ENCODE measurements at places on chromosomes 3 and 15.
A peak's percentile ranks its signal among the peaks of the same experiment; 100 is the strongest.

GRCh38 chr3:123392871-123393620 is 55.8 kb downstream of the ADCY5 start:
- DNase-seq = no peak

- no peak for DNase-seq
Observed at GRCh38 chr3:107211608-107212007, 165.6 kb upstream of the CCDC54 start.

DNA sequence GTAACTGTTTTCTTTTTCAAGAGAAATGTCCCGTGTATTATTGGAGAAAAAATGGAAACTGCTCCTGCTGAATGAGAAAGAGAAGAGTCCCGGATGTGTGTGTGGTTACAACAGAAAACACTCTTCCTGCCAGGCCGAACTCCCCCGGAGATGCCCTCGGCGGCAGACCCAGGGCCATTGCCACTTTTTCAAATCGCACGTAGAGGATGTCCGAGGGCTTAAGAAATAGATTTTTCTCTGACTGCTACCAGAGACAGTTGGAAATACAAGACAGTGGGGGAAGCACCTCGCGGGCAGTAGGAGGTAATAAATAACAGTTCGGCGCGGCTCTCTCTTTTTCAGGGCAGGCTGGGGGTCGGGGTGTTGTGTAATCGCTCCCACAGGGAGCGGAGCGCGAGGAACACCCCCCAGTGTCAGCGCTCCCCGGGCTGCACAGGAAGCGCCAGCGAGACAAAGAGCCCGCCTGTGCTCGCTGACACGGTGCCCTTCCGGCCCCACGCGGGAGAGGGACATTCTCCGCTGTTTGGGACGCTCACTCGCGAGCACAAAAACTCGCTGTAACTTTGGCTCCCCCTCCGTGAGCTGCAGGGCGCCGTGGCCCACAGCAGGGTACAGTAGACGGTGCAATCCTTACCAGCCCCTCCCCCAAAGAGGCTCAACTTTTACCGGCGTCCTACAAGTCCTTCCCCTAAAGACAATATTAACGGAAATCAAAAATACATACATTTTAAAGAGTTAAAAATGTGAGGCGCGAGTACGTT is 1.1 kb downstream of the VGLL4 start:
- peak; percentile 83 for DNase-seq

GRCh38 chr3:46905661-46906451 is 28.3 kb downstream of the PTH1R start:
- DNase-seq = no peak

- DNase-seq = no peak
Observed at GRCh38 chr3:19213603-19214220, 65.4 kb downstream of the KCNH8 start.

GRCh38 chr3:185584686-185585085 is 1.4 kb upstream of the SENP2 start:
- no peak for DNase-seq

DNA sequence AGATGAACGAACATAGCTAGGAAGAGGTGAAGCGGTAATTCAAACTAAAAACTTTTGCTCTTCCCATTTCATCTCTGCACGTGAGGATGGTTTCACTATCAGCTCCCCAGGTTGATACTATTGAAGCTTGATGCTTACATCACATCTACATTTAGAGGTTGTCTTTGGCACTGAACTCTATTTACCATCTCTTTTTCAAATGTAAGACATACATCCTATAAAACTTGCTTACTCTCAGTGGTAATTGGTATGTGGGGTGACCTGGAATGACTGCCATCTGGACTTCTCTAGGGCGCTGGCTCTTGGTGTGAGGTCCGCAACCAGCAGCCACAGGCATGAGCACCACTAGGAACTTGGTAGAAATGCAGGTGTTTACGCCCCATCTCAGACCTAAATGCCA is 118.1 kb downstream of the AKAP13 start:
- DNase-seq = no peak

DNA sequence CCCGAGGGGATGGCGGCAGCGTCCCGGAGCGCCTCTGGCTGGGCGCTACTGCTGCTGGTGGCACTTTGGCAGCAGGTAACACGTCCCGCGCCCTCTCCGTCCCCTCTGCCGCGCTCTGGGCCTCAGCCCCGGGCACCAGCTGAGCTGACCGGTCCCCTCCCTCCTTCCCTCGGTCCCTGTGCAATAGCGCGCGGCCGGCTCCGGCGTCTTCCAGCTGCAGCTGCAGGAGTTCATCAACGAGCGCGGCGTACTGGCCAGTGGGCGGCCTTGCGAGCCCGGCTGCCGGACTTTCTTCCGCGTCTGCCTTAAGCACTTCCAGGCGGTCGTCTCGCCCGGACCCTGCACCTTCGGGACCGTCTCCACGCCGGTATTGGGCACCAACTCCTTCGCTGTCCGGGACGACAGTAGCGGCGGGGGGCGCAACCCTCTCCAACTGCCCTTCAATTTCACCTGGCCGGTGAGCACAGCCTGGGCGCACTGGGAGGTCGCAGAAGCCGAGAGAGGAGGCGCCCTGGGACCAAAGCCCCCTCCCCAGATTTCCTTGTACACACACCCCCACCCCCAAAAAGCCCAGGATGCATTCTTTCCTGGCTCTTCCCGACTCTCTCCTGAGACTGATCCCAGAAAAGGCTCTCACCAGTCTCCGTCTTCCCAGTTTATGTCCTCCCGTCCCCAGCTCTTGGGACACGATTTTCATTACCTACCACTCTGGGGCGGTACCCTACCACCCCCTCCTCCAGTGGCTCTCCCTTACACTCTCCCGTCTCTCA is 705 bp downstream of the DLL4 start:
- no peak for DNase-seq

DNA sequence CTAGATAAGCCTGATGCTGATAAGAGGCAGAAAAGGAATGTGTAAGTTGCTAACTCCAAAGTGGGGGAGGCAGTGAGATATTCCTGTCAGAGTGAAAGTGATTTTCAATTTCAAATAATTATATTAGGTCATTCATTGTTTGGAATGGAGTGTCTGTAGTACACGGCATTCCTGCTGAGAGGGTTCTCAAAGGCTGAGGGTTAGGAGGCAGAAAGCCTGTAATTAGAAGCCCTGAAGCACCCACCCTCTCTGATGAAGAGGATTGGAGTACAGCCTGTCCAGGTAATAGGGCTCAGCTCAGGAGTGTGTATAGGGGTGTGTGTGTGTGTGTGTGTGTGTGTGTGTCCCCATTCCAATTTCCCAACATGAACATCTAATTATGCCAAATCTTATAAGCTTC is 486.8 kb downstream of the MAGI1 start:
- DNase-seq = no peak

DNA sequence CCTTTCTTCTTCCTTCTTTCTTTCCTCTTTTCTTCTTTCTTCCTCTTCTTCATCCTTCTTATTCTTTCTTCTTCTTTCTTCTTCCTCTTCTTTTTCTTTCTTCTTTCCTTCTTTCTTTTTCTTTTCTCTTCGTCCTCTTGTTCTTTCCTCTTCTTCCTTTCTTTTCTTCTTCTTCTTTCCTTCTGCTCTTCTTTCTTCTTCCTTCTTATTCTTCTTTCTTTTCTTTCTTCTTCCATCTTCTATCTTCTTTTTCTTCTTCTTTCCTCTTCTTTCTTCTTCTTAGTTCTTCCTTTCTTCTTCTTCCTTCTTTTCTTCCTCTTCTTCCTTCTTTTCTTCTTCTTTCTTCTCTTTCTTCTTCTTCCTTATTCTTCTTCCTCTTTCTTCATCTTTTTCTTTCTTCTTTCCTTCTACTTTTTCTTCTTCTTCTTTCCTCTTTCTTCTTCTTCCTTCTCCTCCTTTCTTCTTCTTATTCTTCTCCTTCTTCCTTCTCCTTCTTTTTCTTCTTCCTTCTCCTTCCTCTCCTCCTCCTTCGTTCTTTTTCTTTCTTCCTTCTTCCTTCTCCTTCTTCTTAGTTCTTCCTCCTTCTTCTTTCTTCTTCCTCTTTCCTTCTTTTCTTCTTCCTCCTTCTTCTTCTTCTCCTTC is 37.8 kb downstream of the SPG21 start:
- DNase-seq = no peak

GRCh38 chr3:188433521-188434150 is 279.7 kb downstream of the LPP start:
- DNase-seq = no peak

- DNase-seq = no peak
Observed at GRCh38 chr15:101411581-101411980, 77.9 kb downstream of the PCSK6 start.

DNA sequence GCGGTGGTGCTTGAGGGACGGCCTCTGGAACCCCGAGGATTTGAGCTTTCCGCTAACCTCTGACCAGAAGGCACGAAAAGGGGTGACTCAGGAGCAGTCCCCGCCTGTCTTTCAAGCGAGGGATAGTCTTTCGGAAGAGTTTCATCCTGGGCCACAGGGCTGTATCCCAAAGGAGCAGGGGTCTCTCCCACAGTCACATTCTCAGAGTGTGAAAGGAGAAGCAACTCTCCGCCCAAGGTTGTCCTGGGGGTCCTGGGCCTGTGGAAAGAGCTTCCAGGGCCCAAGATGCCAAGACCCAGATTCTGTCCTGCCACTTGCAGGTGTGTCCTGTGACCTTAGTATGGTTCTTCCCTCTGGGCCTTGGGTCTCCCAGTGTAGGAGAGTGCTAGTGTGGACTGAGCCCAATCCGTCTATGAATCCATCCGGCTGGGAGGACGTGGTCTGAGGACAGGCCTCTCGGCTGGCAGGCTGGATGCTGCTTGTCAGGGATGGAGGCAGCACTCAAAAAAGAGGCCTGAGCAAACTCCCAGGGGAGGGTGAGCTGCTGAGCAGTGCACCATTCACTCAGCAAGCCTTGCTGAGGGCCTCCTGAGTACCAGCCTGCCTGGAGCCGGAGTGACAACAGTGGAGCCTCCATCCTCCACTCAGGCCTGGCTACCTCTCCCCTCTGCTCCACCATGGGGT is 1.6 kb upstream of the DUSP7 start:
- no peak for DNase-seq

- DNase-seq = no peak
Observed at GRCh38 chr3:156533205-156533604, 21.7 kb downstream of the SSR3 start.

DNA sequence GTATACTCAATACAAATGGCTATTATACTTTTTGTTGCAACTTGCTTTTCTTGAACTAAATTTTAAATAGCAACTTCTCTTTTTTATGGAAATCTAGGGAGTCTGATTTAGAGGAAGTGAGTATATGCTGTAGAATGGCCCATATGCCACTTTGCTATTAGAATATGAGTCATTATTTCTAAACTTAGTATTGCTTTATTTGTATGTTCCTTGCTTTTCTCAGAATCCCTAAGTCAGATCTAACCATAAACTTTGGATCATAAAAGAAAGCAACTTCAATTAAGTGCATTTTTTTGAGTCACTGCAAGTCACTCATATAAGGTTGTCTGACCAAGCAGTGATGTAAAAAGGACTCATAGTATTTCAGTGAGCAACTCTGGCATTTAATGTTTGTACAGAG is 17.5 kb upstream of the SPTSSB start:
- DNase-seq = no peak
